ENCODE measurements at places on chromosomes 2 and 18.

- no peak for DNase-seq
These were observed 367.1 kb downstream of the GPD2 start for GRCh38 chr2:156803243-156803642.

GRCh38 chr2:156896294-156896693 lies 361.2 kb upstream of the GALNT5 start:
- no peak for DNase-seq

GRCh38 chr2:241601841-241602240 lies 35.1 kb downstream of the THAP4 start:
- DNase-seq: no peak

GRCh38 chr2:99602476-99602875 lies 112.7 kb upstream of the REV1 start:
- DNase-seq: no peak

DNA sequence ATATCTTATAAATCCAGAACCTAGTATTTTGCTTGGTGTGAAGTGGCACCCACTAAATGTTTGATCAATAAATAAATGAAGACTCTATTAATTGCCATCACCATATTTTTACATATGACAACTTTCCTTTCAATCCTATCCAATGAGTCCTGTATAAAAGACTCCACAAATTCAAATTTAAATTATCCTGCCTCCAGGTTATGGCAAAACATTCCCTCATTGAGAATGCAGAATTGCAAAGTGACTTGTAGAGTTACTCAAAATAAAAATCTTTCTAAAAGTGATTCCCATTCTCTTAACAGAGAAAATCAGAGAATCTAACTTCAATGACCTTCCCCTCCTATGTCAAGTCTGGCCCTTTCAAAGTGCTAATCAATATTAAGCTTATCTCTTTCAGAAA lies 236.8 kb downstream of the GRB14 start:
- no peak for DNase-seq
